Activated CD4-positive, alpha-beta T cell treated with anti-CD3 and anti-CD28 coated beads, Interleukin-10, Interleukin-2, amounts not matched to agents 100 ng/mL and 50 ng/mL, durations not matched to agents 16 hours and 8 hours (primary cell): ENCODE measurements at places on chromosomes 12 and 14.

- DNase-seq: no peak
Measured at GRCh38 chr12:104329707-104330532, 26.4 kb downstream of the EID3 start.

GRCh38 chr12:117875744-117876435 lies 92.9 kb downstream of the KSR2 start:
- DNase-seq: peak; percentile 44

DNA sequence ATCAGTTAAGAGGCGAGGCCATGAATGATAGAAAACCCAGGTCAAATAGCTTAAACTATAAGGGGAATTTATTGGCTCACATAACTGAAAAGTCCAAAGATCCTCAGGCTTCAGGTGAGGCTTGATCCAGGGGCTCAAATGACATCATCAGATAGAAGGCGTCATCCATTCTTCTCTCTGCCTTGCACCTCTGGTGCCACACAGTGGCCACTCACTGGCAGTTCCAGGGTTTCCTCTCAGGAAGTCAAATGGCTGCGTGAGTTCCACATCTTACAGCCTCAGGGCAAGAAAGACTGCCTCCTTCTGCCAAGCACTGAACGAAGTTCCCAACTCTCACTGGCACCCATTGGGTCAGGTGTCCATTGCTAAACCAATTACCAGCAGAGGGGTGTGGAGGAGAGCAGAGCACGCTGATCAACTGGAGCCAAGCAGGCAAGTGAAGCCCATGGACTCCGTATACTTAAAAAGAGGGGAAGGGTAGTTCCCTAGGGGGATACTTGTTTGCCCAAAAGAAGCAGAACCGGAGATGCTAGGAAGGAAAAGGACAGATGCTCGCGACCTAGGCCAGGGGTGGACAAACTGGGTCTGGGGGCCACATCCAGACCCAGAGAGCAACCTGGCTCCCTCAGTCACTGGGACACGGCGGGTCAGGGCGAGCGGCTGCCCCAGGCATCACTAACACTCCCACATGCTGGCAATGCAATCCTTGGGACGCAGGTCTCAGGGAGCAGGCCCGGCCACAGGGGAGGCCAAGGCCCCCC lies 69.3 kb downstream of the SERPINA3 start:
- DNase-seq: peak; percentile 16

GRCh38 chr12:70686299-70686698 lies 49.1 kb upstream of the PTPRB start:
- DNase-seq: no peak

GRCh38 chr12:38689195-38689594 lies 216.2 kb downstream of the CPNE8 start:
- no peak for DNase-seq
